ENCODE measurements at places on chromosomes 7 and 10.

- no peak for DNase-seq
These were observed 2.1 kb downstream of the CTBP2 start for GRCh38 chr10:125158275-125158600.

DNA sequence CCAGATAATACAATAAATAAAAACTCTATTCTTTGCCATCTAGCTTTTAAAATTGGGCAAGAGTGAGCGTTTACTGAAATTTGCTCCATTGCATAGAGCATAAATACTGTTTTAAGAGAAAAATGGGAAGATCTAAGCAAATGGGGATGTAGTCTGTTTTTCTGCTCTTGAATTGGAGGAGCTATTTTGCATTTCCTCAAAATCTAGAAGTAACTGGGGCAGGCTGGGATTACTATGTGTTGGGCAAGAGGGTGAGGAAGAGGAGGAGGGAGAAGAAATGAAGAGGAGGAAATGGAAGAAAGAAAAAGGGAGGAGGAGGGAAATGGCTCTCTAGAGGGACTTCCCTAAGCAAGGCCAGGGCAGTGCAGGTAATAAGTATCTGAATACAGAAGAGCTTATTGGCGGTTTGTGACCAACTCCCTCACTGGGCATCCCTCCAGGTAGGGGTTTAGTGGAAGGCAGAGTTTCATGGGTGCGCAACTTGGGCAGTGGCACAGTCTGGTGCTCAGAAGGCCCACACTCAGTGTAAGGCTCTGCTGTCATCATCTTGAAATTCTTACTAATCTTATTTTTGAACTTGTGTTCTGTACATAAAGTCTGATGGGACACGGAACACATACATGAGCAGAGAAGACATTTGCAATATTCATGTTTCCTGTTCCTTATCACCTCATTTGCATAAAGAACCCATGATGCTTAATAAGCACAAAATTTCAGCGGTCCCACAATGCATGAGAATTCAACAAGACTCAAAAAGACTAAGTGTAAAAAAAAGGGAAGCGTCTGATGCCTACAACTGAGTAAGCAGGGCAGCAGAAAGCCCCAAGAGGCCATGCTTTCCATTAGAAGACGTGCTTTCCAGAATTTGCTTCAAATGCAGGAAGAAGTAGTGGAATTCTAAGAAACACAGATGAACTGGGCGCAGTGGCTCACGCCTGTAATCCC, 116.9 kb downstream of the EVX1 start:
- DNase-seq = no peak

DNA sequence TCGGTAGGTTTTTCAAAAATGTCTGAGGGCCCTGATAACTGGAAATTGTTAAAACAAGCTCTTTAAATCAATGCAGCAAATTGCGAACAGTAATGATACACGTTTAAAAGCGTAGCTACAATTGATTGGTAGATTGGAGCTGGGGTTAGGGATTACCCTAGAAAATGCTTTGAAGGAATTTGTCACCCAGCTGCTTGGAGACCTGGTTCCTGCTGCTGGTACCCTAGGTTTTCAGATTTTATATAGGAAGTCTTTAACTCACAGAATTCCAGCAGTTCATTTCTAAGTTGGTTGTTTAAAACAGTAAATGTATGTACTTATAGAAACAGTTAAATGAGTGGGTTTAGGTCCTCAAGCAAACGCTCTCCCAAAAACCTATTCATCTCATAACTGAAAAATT, 1.5 kb downstream of the HECTD2 start:
- no peak for DNase-seq

- DNase-seq = no peak
These were observed 11.1 kb downstream of the STAM start for GRCh38 chr10:17655009-17655408.

DNA sequence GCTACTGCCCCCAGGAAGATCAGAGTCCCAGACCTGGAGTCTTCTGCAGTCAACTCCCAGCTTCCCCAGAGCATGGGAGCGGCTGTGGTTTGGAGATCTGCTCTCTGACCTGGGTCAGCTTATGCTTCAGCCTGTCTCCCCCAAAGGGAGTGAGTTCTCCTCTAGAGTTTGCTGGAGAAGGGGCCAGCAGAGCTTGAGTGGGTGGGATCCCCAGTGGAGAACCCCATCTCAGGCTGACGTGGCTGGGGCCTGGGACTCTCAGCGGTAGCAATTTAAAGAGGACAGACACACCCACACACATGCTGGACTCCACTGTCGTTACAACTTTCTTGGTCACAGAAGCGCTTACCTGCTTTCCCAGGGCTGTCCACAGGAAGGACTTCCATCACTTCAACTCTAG, 6.3 kb downstream of the UNC5B start:
- no peak for DNase-seq

GRCh38 chr10:47308775-47309174, 8.8 kb downstream of the GDF10 start:
- no peak for DNase-seq

DNA sequence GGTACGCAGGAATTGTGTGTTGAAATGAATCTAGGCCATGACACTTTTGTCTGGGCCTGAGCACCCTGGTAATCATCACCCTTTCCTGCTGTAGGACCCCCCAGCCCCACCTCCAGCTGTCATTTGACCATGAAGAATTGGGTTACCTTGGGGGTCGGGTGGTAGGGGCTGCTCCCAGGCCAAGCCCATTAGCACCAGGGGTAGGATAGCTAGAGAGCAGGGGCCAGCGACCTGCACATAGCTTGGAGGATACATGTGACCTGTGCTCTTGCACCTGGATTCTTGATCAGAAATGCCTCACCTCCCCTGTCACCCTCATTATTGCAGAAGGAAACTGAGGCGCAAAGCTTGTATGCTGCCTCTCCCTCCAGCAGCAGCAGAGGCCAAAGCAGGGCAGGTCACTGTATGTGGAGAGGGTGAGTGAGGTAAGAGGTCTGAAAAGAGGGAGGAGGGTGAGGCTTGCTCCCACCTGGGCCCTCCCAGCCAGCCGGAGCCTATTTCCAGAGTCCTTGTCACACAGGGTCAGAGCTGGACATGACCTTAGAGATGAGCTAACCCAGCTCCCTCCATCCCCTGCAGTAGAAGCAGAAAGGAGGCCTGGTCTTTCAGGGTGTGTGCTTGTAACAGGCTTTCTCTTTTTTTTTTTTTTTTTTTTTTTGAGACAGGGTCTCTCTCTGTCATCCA, 35.3 kb upstream of the ANKRD2 start:
- no peak for DNase-seq

- DNase-seq = no peak
These were observed 536.1 kb downstream of the LRMDA start for GRCh38 chr10:75967491-75967890.

DNA sequence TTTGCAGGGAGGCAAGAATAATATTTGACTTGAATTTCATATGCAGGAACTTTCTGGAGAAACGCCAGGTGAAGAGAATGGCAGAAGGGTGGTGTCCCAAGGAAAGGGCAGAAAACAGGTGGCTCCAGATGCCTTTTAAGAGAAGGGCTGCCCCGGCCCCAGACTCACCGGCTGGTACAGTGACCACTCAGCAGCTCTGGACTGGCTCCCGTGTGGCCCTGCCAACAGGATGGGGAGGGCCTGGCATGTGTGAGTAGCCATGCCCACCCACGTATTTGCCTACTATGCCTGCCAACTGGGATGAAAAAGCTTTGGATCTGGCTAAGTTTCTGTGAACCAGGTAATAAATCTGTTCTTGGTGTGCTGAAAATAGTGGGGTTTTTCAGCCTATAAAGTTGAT, 159.5 kb downstream of the PRKAG2 start:
- no peak for DNase-seq

- DNase-seq = no peak
These were observed 2.2 kb downstream of the PLPP4 start for GRCh38 chr10:120459185-120459584.

DNA sequence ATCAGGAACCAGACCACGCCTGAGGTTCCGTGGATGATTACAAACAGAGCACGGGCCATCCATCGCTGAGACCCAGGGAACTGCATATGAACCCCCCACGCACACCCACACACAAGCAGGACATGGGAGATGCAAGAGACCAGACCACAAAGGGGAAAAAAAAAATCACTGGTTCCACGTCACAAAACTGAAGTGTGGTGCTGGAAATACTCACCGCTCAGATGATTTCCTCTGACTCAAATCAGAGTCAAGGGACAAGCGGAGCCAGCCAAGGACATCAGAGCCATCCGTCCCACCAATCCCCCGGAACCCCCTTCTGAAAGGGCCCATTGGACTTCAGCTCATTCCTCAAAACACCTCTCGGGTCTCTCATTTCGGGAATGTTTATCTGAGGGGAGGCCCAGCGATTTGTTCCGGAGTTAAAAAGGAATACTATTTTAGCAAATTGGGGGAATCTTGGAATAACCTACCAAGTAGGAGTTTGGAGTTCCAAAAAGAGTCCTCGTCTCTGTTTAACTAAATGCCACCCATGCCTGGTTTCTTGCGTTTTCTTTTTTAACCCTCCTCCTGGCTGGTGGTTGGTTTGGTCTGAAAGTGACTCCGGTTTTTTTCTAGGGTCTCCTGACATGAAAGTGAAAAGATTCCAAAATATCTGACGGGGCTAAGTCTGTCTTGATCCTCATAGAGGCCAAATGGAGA, 15.0 kb downstream of the SNX8 start:
- DNase-seq = no peak

- DNase-seq = no peak
These were observed 155.7 kb downstream of the TRIL start for GRCh38 chr7:28802450-28802849.

- no peak for DNase-seq
These were observed 14.0 kb downstream of the LRRC17 start for GRCh38 chr7:102926783-102927140.

DNA sequence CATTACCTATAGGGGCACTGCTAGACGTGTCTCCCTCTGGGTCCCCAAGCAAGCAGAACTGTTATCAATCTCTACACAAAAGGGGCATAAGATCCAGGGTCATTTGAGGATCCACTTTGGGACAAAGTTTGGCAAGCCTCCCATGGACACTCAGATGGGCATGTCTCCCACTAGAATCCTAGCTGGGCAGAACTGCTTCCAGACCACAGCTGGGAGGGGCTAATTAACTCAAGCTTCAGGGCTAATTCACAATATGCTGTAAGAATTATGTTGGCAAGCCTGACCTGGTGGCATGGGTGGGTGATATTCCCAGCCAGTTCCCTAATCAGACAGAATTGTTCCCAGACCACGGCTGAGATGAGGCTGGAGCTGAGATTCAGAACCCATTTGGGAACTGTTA, 738.4 kb upstream of the FZD8 start:
- no peak for DNase-seq

- no peak for DNase-seq
These were observed 25.4 kb upstream of the CRHR2 start for GRCh38 chr7:30707391-30708357.

DNA sequence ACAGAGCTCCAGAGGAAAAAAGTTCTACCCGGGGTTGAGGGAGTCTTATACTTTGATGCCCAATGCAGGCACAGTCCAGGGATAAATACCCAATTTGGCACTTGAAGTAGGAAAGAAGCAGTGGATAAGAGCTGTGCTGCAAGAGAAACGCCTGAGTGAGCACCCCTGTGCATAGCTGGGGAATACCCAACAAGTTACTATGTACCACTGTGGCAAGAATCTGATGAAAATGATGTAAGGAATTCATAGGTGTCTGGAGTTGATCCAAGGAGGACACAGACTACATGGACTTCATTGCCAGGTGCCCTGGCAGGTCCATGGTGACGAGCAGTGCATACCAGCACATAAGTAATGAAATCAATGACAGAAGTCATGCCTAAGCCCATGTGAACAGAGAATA, 183.7 kb upstream of the FEZF1 start:
- DNase-seq = no peak

DNA sequence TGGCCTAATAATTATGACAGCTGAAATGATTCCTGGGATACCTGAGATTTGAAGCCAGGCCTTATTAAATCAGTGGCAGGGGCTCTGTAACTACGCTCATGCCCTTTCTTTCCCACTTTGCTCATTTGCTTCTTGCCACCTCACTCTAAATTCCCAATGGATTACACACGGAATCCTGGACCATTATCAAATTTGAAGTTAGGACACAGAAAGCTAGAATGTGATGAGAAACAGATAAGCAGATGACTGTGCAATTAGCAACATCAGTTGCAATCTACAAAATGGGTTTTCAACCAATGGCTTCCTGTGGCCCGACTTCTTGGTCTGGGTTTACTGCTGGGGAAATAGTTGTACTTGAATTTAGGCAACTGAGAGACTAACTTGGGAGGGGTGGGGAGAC, 374.3 kb downstream of the INHBA start:
- no peak for DNase-seq

DNA sequence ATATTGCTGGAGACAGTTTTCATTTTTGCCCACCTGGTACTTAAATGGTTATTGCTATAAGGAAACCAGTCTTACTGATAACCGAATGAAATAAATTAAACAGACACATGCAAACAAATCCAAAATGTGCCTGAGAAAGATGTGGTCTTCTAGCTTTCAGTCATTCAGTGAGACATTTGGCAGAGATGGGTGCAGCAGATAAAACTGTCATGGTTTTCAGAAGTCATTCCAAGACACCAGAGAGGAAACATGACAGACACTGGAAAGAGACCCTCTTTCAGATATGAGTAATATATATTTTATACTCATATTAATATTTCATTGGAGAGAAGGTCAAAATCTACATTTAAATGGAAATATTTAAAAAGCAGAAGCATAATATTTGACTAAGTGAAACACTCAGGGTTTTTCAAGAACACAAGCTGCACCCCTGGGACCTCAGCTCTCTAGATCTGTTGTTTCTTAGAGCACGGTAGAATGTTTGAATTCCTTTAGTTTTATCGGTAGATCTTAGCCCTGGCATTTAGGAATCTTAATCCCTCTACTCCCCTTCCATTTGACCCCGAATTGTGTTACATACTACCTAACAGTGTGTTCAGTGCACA, 246.1 kb downstream of the AUTS2 start:
- no peak for DNase-seq

DNA sequence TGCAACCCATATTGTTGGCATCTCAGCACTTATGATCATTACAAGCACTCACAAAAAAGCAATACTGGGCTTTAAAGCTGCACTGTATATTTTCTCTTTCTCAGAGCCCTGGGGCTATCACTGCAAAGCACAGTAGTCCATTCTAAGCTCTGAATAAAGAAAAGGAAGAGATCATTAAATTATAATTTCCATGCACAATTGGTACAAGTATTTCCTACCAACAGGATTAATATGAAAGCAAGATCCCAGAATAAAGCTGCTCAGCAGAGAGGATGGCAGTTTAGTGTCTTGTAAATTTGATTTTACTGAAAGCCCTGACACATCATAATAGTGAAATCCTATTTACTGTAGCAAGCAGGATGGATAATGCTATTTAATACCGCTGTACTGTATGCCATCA, 205.3 kb downstream of the CHCHD3 start:
- DNase-seq = no peak

- no peak for DNase-seq
These were observed 272.9 kb downstream of the MAGI2 start for GRCh38 chr7:79180533-79180932.

DNA sequence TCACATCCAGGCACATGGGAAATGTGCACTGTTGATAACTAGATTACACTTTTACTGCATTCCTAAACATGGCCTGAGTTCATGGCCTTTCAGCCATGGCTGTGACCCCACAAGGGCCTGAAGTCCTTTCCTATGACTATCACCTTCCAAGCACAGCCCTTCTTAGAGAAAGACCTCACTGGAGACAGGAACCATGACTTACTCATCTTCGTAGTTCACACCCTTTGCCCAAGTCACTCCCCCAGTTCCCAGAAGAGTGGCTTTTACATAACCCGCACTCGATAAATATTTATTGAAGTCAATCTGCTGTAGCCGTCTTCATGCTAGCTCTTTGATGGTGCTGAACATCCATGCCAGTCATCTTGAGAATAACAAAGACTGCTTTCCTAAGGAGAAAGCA, 632.5 kb upstream of the NRP1 start:
- DNase-seq = no peak
